ENCODE measurements at places on chromosomes 16 and 17. TPM values are rescaled to one million over a fixed set of nuclear protein-coding genes. Genes with fewer than 3 reads are reported as not detected.

STAT3 gene
- 211 TPM for polyA plus RNA-seq

CDRT15L2 gene
- not detected for polyA plus RNA-seq

DNAI2 gene
- polyA plus RNA-seq, result 4.1 TPM

PRAC2 gene
- polyA plus RNA-seq, result not detected

PRSS27 gene
- 1.8 TPM for polyA plus RNA-seq

TBC1D3H gene
- polyA plus RNA-seq, result 1.2 TPM

TMEM98 gene
- polyA plus RNA-seq, result 28.4 TPM

KRT24 gene
- 0.08 TPM for polyA plus RNA-seq

PRSS36 gene
- 3.6 TPM for polyA plus RNA-seq

ZNF276 gene
- 21.8 TPM for polyA plus RNA-seq

RFWD3 gene
- 7.4 TPM for polyA plus RNA-seq

SLC52A1 gene
- polyA plus RNA-seq, result 0.71 TPM

TMEM11 gene
- polyA plus RNA-seq, result 28.1 TPM

ATP2C2 gene
- 25.0 TPM for polyA plus RNA-seq

GNG13 gene
- not detected for polyA plus RNA-seq

KRT12 gene
- not detected for polyA plus RNA-seq
